ENCODE measurements at places on chromosomes 2 and 18.

- H3K36me3 ChIP-seq, result no peaks in the 10 kb centered on the region
- peaks cover 2% of the 10 kb centered on the region for H3K27me3 ChIP-seq
- H3K4me1 ChIP-seq, result no peaks in the 10 kb centered on the region
- H3K27ac ChIP-seq, result no peak overlapping the region
- DNase-seq, result no peak
Measured at GRCh38 chr2:235739704-235740415, 246.0 kb downstream of the AGAP1 start.

DNA sequence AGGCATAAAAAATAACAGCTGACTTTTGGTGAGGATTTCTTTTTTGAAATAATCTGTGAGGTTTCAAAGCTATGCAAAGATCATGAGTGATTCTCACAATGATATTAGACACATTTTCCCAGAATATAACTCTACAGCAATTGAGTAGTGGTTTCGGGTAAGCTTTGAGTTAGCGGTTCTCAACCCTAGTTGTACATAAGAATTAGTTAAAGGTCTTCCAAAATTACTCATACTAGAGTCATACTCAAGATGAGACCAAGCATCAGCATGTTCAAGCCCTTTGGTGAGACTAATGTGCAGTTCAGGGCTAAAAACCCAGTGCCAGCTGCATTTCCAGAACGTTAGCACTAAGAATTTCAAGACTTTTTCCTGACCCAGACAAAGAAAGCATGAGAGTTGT lies 31.1 kb downstream of the DSG4 start:
- no peak for DNase-seq
- no peaks in the 10 kb centered on the region for H3K36me3 ChIP-seq
- no peaks in the 10 kb centered on the region for H3K4me1 ChIP-seq
- no peaks in the 10 kb centered on the region for H3K27me3 ChIP-seq

- H3K4me3 ChIP-seq, result peak overlapping the region; percentile 4
- no peak for DNase-seq
- H3K27me3 ChIP-seq, result peaks cover 73% of the 10 kb centered on the region
Measured at GRCh38 chr18:49563130-49563540, 1.3 kb downstream of the LIPG start.

DNA sequence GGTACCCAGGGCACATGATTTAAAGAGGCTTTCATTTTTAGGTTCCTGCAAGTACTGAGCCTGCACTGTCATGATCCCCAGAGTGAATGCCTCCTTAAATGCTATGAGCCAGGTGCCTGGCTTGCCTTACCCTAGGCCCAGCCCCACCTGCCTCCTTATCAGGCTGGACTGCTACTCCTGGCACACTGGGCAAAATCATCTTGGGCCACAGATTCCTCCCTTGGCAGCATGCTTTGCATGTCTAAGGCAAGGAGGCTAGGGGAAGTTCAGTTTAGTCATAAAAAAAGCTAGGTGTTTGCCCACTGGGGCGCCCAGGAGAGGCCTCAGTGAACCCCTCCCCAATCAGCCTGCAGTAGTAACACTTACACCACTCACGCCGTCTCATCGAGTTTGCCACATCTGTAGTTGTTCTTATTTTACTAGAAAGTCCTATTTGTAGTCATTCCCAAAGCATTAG lies 45.1 kb downstream of the LBH start:
- H3K27me3 ChIP-seq, result peaks cover 1% of the 10 kb centered on the region
- no peak overlapping the region for H3K27ac ChIP-seq
- H3K4me3 ChIP-seq, result no peak overlapping the region
- peaks cover 4% of the 10 kb centered on the region for H3K36me3 ChIP-seq

GRCh38 chr2:132904142-132904842 lies 234.3 kb upstream of the LYPD1 start:
- H3K27ac ChIP-seq, result no peak overlapping the region
- H3K36me3 ChIP-seq, result no peaks in the 10 kb centered on the region
- no peak for DNase-seq
- H3K4me1 ChIP-seq, result no peaks in the 10 kb centered on the region

DNA sequence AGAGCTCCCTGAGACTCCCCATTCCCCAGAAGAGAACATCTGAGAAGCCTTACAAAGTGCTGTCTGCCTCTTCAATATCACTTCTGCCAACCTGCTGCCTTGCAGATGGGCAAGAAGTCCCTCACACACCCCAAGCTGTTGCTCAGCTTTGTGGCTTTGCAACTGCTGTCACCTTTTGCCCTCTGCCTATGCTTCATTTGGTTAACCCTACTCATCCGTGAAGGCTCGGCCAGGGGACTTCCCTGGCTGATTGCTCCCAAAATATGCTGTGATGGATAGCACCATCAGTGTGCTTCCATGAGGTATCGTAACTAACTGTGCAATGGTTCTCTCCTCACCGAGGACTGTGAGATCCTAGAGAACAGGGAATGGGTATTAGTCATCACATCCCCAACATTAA lies 88.9 kb upstream of the CYP1B1 start:
- no peaks in the 10 kb centered on the region for H3K36me3 ChIP-seq
- H3K27ac ChIP-seq, result no peak overlapping the region
- H3K4me1 ChIP-seq, result no peaks in the 10 kb centered on the region
- H3K4me3 ChIP-seq, result no peak overlapping the region
- no peak for DNase-seq

DNA sequence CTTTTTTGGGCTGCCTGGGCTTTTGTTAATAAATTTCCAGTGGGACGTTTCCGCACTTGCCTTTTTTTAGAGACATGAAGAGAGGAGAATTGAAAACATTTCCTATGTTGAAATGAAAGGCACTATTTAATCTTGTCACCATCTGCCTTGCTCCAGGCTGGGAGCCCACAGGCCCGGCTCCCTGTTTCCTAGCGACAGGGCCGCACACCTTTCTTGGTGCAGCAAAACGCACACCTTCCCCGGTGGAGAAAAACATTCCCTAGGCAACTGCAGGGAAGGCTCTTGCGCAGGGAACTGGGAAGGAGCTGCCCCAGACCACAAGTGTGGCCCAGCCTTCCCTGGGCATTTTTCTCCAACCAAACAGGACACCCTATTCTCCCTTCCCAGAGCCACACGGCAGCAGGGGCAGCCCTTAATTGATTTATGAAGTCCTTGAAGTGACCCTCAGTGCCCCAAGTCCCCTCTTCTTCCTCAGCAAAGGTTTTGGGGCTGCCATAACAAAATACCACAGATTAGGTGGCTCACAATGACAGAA lies 132.9 kb upstream of the MSH6 start:
- no peak overlapping the region for H3K27ac ChIP-seq
- H3K27me3 ChIP-seq, result no peaks in the 10 kb centered on the region
- H3K4me3 ChIP-seq, result no peak overlapping the region
- DNase-seq, result no peak
- H3K4me1 ChIP-seq, result no peaks in the 10 kb centered on the region

DNA sequence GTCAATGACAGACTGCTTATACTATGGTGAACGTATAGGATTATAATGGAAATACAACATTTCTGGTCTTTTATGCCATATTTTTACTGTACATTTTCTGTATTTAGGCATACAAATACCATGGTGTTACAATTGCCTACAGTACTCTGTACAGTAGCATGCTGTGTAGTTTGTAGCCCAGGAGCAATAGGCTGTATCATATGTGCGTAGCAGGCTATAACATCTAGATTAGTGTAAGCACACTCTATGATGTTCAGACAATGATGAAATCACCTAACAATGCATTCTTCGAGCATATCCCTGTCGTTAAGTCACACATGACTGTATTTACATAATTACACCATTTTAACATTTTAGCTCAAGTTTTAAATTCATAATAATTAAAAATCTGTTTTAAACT lies 556.6 kb upstream of the ZNF804A start:
- DNase-seq, result no peak
- no peaks in the 10 kb centered on the region for H3K27me3 ChIP-seq
- H3K4me1 ChIP-seq, result no peaks in the 10 kb centered on the region
- H3K4me3 ChIP-seq, result no peak overlapping the region
- H3K27ac ChIP-seq, result no peak overlapping the region

DNA sequence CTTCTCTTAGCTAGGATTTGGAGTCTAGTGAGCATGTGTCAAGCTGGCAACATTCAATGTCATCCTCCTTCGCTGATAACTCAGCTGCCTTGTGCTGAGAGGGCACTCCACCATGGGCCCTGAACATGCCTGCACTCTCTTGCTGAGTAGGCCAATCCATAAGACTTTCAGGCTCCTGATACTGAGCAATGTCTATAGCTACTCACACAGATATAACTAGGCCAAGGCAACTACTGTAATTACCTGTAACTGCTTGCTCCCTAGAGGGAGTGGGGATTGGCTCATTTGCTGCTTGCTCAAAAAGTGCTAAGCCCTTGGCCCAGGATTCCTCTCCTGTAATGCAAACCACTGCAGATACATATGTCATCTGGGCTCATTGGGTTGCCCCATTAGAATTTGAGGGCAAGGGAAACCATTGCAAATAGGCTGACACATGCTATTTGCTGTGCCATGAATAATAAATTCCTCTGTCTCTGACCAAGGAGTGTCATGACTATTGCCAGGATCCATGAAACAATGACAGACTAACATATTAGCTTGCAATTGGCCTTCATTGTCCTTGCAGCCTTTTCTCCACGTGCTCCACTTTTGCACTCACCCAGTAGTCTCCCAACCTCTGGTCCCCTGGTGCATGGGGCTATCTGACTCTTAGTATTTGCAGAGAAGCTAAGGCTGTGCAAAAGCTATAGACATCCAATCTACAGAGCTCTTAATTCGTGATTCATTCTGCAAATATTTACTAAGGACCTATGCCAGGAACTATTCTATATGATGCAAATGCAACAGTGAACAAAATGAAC lies 36.9 kb upstream of the BMPR2 start:
- no peaks in the 10 kb centered on the region for H3K36me3 ChIP-seq
- no peak overlapping the region for H3K4me3 ChIP-seq
- no peaks in the 10 kb centered on the region for H3K4me1 ChIP-seq
- no peak overlapping the region for H3K27ac ChIP-seq
- H3K27me3 ChIP-seq, result no peaks in the 10 kb centered on the region
- DNase-seq, result no peak

DNA sequence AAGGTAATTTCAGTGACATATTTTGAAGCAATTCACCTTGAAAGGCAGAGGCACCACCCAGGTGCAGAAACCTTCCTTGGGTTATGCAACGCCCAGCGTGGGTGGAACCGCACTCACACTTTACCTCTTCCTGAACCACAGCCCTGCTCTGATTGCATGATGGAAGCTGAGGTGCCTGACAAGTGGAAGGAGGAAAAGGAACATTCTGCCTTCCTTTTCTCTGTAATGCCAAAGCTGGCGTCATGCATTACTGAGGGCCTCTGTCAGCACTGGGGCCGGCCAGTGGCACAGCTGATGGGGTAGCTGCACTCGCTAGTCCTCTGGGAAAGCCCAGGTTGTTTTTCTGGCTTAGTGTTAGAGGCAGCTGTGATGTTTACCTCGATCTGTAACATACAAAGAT lies 266.5 kb downstream of the NEDD4L start:
- peaks cover 5% of the 10 kb centered on the region for H3K27me3 ChIP-seq
- peaks cover 2% of the 10 kb centered on the region for H3K36me3 ChIP-seq
- H3K4me3 ChIP-seq, result no peak overlapping the region
- H3K4me1 ChIP-seq, result peaks cover 38% of the 10 kb centered on the region

GRCh38 chr2:231199219-231199618 lies 788 bp downstream of the ARMC9 start:
- DNase-seq, result no peak
- H3K27me3 ChIP-seq, result peaks cover 21% of the 10 kb centered on the region
- H3K4me1 ChIP-seq, result peaks cover 10% of the 10 kb centered on the region
- peak overlapping the region; percentile 77 for H3K4me3 ChIP-seq
- no peak overlapping the region for H3K27ac ChIP-seq
- H3K36me3 ChIP-seq, result no peaks in the 10 kb centered on the region

GRCh38 chr2:109720380-109721106 lies 73.6 kb upstream of the RGPD5 start:
- no peaks in the 10 kb centered on the region for H3K27me3 ChIP-seq
- no peaks in the 10 kb centered on the region for H3K36me3 ChIP-seq
- no peaks in the 10 kb centered on the region for H3K4me1 ChIP-seq
- no peak for DNase-seq

- no peak for DNase-seq
- H3K36me3 ChIP-seq, result no peaks in the 10 kb centered on the region
- no peaks in the 10 kb centered on the region for H3K27me3 ChIP-seq
- H3K27ac ChIP-seq, result no peak overlapping the region
- H3K4me3 ChIP-seq, result no peak overlapping the region
Measured at GRCh38 chr2:79370976-79371538, 141.8 kb upstream of the CTNNA2 start.

DNA sequence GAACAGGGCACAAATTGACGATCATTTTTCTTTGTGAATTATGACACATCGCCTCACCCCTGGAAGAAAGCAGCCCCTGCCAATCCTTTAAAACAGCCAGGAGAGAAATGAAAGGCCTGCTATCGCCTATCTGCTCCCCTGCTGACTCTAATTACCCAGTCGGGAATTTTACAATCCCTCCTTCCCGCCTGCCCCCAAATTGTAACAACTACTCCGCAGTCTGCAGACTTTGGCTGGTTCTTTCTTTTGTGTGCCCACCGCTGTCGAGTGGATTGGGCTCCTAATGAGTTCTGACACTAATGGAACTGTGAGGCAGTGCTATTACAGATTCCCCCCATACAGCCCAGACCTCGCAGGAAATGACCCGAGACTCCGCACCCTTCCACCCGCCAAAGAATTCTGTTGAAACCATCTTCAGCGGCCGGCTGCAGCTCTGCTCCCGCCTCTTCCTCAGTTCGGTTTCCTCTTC lies 281.2 kb upstream of the PARD3B start:
- H3K27ac ChIP-seq, result no peak overlapping the region
- no peak for DNase-seq
- no peaks in the 10 kb centered on the region for H3K4me1 ChIP-seq
- no peak overlapping the region for H3K4me3 ChIP-seq

DNA sequence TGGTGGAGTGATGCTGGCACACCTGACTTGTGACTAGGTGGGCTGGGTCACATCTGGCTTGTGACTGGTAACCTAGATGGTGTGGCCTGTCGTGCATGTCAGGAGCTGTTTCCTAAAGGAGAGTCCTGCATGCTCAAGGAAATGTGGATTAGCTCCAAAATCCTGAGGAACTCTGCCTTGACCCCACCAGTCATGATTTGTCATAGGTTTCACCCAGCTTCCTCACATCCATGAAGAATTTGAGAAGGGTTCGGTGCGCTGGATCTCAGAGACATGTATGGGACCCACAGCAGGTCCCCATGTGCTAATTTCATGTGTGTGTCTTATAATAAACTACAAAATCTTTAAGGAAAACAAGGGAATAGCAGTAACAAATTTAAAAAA lies 107.2 kb downstream of the COL6A3 start:
- DNase-seq, result no peak
- no peaks in the 10 kb centered on the region for H3K4me1 ChIP-seq
- H3K36me3 ChIP-seq, result no peaks in the 10 kb centered on the region
- H3K27me3 ChIP-seq, result peaks cover 3% of the 10 kb centered on the region
- no peak overlapping the region for H3K4me3 ChIP-seq

DNA sequence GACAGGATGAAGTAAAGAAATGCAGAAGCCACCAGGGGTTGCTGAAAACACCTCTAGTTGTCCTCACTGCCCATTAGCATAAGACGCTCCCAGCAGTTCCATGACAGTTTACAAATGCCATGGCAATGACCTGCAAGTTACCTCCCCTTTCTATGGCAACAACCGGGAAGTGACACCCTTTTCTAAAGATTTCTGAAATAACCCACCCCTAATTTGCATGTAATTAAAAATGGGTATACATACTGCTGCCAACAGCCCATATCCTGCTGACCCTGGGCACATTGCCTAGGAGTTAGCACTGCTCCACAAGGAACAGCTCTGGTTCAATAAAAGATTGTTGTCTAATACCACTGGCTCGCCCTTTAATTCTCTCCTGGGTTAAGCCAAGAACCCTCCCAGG lies 178.3 kb upstream of the LRATD1 start:
- H3K36me3 ChIP-seq, result no peaks in the 10 kb centered on the region
- no peaks in the 10 kb centered on the region for H3K4me1 ChIP-seq
- no peak for DNase-seq
- H3K27me3 ChIP-seq, result no peaks in the 10 kb centered on the region
- H3K4me3 ChIP-seq, result no peak overlapping the region
- H3K27ac ChIP-seq, result no peak overlapping the region
